ENCODE measurements at places on chromosomes 5 and 9. TPM values are rescaled to one million over a fixed set of nuclear protein-coding genes. Genes with fewer than 3 reads are reported as not detected.

Gene MAMDC2
- not detected for total RNA-seq

Gene CCDC171
- total RNA-seq: 0.53 TPM

Gene RASGEF1C
- total RNA-seq: not detected

Gene C5orf58
- not detected for total RNA-seq

Gene ZDHHC21
- total RNA-seq: 5.0 TPM

- no peak for DNase-seq
Measured at GRCh38 chr5:77262697-77263096, 52.2 kb downstream of the PDE8B start.

DNA sequence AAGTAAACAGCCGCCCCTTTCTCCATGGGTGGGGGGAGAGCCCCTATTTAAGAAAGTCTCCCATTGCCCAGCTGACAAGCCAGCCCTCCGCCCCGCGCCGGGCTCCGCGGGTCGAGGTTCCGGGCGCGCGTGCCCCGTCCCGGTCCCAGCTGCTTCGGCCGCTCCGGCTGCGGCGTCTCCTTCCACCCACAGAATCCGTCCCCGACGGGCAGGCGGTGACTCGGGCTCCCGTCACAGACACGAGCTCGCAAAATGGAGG is 223 bp downstream of the NR3C1 start:
- DNase-seq: no peak

GRCh38 chr9:118281772-118282171 is 577.6 kb downstream of the TLR4 start:
- no peak for DNase-seq

- DNase-seq: no peak
Measured at GRCh38 chr9:28650327-28650726, 1077.0 kb upstream of the C9orf72 start.

- DNase-seq: no peak
Measured at GRCh38 chr9:27362447-27363210, 65.7 kb upstream of the EQTN start.

DNA sequence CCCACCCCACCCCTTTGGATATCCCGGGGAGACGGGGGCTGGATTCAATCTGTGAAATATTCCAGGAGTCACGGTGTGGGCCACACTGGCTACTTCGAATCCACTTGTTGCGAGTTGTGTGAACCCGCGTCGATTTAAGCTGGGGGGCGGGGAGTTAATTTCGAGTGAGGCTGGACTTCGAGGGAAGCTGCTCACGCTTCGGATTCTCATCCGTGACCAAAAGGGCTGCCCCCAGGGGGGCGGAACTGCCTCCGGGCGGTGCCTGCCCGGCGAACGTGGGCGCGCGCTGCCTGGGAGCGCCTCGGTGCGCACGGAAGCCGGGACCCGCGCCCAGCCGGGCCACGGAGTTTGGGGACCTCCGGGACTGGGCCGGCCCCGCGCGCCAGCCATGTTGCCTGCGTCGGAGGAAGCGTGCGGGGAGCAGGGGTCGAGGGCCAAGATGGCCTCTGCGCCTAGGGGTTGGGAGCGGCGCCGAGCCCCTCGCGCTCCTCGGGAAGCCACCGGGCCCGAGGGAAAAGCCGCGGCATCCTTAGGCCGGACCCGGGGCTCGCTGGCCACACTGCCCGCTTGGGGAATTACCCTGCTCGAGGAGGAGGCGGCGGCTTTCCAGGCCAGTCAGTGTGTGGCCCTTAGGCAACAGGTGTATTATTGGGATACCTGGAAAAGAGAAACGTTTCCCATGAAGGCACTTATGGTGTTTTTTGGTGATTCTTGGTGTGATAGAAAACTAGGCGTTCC is 975 bp downstream of the OCLN start:
- peak; percentile 64 for DNase-seq

- DNase-seq: peak; percentile 99
Measured at GRCh38 chr5:133232011-133232410, 180.2 kb downstream of the HSPA4 start.

Data from SJSA1 (cell line).